Skeletal muscle cell (primary cell): ENCODE measurements at places on chromosomes 1 and 21.
A peak's percentile ranks its signal among the peaks of the same experiment; 100 is the strongest.

DNA sequence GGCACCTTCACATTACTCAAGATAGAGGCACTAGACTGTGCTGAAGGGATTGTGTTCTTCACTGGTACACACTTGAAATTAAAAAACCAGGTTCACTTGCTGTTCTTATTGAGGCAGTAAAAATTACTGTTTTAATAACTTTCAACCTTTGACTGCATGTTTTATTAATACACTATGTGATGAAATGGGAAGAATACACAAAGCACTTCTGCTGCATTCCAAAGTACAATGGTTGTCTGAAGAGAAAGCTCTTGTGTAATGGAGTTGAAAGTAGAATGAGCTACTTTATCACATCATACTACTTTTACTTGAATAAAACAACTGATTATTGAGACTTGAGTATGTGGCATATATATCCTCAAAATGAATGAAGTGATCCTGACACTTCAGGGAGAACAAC is 49.7 kb downstream of the LRRC8C start:
- DNase-seq: no peak

DNA sequence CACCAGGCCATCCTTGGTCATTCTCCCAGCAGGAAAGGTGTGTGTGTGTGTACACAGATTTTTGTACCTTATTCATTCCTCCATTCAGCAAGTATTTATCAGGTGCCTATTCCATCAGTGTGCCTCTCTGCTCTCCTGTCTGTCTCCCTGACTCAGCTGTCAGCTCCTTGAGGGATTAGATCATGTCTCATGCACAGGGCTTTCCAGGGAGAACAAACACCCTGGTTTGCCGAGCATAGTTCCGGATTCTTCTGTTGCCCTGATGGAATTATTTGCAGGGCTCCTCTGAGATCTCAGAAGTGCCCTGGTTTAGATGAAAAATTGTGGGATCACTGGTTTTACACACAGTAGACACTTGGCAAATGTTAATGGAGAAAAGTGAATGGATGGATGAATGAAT is 8.1 kb upstream of the SDHB start:
- DNase-seq: no peak

DNA sequence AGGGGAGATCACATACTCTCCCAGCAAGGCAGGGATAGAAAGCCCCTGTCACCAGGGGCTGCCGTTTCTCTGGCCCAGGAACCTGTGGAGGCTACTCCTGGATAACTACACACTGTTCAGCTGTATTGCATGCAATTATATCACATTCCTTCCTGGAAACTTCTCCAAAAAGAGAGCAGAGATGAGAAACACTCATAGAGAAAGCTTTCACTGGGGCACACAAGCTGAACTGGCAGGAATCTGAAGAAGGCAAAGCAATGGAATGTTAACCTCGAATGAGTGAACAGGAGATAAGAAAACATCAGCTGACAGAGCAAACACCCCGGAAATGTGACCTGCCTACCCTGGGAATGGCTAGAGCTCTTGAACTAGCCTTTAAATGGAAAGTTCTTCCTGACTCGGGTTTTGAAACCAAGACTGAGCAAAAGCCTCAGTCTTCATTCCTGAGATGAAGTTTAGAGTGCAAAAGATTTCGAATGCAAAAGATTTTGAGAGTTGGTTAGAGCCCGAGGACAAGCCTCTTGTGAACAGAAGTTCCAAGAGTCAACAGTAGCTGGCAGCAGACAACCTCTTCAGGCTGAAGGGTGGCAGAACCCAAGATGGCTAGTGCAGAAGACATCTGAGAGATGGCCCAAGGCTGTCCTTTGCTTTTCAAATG is 32.3 kb downstream of the CCN1 start:
- peak; percentile 73 for DNase-seq

GRCh38 chr1:202249436-202249835 is 55.8 kb downstream of the LGR6 start:
- DNase-seq: no peak

DNA sequence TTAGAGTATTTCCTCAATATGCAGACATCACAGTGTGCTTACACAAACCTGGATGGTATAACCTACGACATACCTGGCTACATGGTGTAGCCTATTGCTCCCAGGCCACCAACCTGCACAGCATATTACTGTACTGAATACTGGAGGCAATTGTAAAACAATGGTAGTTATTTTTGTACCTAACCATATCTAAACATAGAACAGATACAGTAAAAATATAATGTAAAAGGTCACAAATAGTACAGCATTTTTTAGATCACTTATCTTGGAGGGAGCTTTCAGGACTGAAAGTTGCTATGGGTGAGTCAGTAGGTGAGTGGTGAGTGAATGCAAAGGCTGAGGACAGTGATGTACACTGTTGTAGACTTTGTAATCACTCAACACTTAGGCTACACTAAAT is 492.3 kb downstream of the MRPL39 start:
- DNase-seq: no peak

DNA sequence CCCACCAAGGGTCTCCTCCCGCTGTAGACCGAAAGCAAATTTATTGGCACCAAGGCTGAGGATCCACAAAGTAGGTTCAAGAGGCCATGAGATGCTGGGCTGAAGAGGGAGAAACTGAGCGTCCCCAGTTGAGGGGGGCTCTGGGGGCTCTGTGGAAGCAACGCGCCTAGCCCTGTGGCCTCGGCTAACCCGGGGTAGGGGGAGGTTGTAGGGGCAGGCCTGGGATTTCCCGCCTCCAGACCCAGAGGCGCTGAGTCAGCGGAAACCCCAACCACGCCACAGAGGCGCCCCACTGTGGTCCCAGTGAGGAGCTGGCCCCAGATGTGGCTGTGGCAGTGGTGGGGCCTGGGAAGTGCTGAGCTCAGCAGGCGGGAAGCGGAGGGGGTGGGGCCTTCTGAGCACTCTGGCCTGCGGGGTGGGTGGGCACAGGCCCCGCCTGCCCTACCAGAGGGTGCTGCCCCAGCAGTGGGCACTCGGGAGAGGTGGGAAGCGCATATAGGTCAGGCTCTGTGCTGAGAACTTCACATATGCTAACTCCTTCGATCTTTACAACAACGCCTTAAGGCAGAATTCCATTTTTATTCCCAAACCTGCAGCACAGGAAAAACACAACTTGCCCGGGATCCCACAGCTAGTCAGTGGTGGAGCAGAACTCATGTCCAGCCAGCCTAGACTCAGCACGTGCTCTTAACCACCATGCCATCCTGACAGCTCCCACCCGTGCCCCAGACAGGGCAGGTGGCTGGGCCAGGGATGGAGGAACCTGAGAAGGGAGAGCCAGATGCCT is 1.5 kb upstream of the COL16A1 start:
- DNase-seq: no peak

- no peak for DNase-seq
Observed at GRCh38 chr1:75470448-75470847, 140.5 kb downstream of the SLC44A5 start.

DNA sequence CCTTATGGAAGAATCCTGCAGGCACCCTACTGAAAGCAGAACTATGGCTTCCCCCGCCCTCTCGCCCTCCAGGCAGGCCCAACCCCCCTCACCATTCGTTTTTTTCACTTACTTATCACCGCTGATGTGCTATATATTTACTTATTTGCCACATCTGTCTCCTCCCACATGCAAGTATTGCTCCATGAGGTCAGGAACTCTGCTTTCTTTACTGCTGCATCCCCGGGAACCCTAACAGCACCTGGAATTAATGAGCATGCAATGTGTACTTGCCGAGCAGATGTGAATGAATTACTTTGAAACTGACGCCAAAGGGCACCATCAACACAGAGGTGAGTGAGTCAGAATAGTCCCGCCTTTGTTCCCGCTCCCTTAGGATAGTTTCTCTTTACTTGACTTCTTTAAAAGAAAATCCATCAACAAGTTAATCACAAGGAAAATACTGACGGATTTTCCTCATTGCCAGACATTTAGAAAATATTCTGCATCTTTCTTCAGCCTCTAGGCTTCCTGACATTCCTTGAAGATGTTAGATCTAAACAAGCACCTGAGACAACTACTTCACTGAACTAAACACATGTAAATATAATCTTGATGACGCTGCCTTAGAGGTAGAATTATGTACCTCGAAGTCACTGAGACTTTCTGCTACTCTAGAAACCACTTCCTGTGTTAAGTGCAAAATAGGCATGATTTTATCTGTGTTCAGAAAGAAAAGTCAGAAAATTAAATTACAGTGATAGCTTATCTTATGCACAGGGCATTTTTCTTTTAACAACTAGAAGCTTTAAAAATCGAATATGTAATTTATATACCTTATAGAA is 17.5 kb upstream of the RAB4A start:
- no peak for DNase-seq

DNA sequence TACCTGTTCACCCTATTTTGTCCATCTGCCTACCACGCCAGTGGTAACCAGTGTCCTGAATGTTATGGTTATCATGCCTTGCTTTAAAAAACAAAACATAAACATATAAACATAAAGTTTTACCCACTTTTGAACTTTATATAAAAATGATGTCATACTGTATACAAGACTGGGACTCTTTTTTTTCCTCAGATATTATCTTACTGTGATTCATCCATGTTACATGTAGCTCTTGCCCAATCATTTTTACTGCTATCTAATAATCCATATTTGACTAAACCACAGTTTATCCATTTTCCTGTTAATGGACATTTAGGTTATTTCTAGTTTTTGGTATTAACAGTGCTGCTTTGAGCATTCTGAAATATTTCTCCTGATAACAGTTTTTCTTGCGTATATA is 78.8 kb downstream of the GPR161 start:
- no peak for DNase-seq

- DNase-seq: no peak
Observed at GRCh38 chr1:26546375-26546774, 16.8 kb downstream of the RPS6KA1 start.
